Neural progenitor cell (in vitro differentiated cells): ENCODE measurements at places on chromosomes 2 and 18.

GRCh38 chr2:17309181-17309580, 209.1 kb downstream of the RAD51AP2 start:
- peaks cover 7% of the 10 kb centered on the region for H3K4me1 ChIP-seq
- DNase-seq = no peak
- no peaks in the 10 kb centered on the region for H3K36me3 ChIP-seq
- H3K27ac ChIP-seq = no peak overlapping the region
- H3K27me3 ChIP-seq = no peaks in the 10 kb centered on the region

- no peaks in the 10 kb centered on the region for H3K4me1 ChIP-seq
- H3K27ac ChIP-seq = no peak overlapping the region
- no peaks in the 10 kb centered on the region for H3K36me3 ChIP-seq
- H3K4me3 ChIP-seq = no peak overlapping the region
These were observed 1398.3 kb downstream of the DSC3 start for GRCh38 chr18:29644276-29644675.

GRCh38 chr18:76821356-76821874, 942 bp upstream of the ZNF236 start:
- H3K27me3 ChIP-seq = no peaks in the 10 kb centered on the region
- peaks cover 18% of the 10 kb centered on the region for H3K4me1 ChIP-seq
- no peaks in the 10 kb centered on the region for H3K36me3 ChIP-seq
- no peak for DNase-seq
- no peak overlapping the region for H3K27ac ChIP-seq

GRCh38 chr18:7155887-7156286, 38.3 kb upstream of the LAMA1 start:
- no peaks in the 10 kb centered on the region for H3K27me3 ChIP-seq
- no peaks in the 10 kb centered on the region for H3K4me1 ChIP-seq
- H3K4me3 ChIP-seq = no peak overlapping the region
- no peaks in the 10 kb centered on the region for H3K36me3 ChIP-seq

GRCh38 chr2:178234648-178235047, 40.3 kb downstream of the OSBPL6 start:
- no peak for DNase-seq
- H3K27me3 ChIP-seq = no peaks in the 10 kb centered on the region
- no peaks in the 10 kb centered on the region for H3K36me3 ChIP-seq
- peaks cover 9% of the 10 kb centered on the region for H3K4me1 ChIP-seq

DNA sequence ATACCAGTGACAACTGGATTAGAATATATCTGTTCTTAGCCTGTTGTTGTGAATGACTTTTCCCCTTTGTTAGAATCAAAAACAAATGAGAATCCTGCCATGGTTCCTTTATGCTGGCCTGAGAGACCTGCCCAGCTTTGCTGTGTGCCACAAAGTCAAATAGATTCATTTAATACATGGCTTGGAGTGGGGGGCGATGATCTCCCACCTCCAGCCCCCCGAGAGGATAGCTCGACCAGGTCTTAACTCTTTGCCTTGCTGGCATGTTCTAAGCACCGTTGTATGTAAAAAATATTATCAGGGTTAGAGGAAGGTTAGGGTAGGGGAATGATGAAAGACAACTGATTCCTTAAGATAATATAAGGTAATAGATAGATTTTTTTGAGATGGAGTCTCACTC, 22.2 kb upstream of the DGKD start:
- no peak for DNase-seq
- H3K4me3 ChIP-seq = no peak overlapping the region
- peaks cover 100% of the 10 kb centered on the region for H3K27me3 ChIP-seq
- H3K36me3 ChIP-seq = no peaks in the 10 kb centered on the region

- no peak overlapping the region for H3K27ac ChIP-seq
- peak overlapping the region; percentile 44 for H3K4me3 ChIP-seq
- no peaks in the 10 kb centered on the region for H3K4me1 ChIP-seq
- H3K27me3 ChIP-seq = no peaks in the 10 kb centered on the region
- peak; percentile 74 for DNase-seq
- no peaks in the 10 kb centered on the region for H3K36me3 ChIP-seq
These were observed 38.5 kb downstream of the LPIN1 start for GRCh38 chr2:11784747-11785610.

- H3K4me1 ChIP-seq = no peaks in the 10 kb centered on the region
- H3K27ac ChIP-seq = no peak overlapping the region
- no peaks in the 10 kb centered on the region for H3K27me3 ChIP-seq
These were observed 213.0 kb downstream of the RNF152 start for GRCh38 chr18:61679836-61680235.

DNA sequence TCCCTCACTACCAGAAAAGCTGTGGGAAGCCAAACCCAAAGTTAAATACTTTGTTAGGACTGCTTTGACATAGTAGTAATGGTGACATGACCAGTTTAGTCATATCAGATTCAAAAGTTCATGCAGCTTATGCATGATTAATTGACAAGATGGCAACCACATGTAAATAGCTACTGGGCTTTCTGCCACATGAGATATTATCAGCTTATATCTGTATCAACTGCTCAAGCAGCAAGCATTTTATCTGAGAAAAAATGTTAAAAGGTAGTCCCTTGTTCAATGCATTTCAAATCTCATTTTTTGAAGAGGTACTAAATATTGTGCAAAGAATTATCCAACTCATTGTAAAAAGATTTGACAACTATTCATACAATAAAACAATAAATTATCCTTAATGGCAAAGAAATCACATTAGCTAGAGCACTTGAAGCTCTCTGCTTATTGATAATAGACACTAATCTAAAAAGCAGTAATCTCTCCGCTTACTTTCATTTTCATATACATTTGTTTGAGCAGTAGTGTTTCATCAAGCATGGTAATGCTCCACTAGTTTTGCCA, 993.6 kb upstream of the NXPH2 start:
- H3K36me3 ChIP-seq = no peaks in the 10 kb centered on the region
- DNase-seq = no peak
- no peaks in the 10 kb centered on the region for H3K27me3 ChIP-seq
